NCI-H2227 treated with DMSO at 0.1 percent for 48 hours (cell line): ENCODE measurements at places on chromosomes 4 and X.
A peak's percentile ranks its signal among the peaks of the same experiment; 100 is the strongest.

- DNase-seq: no peak
These were observed 285.0 kb downstream of the ASMT start for GRCh38 chrX:1899841-1900240.

DNA sequence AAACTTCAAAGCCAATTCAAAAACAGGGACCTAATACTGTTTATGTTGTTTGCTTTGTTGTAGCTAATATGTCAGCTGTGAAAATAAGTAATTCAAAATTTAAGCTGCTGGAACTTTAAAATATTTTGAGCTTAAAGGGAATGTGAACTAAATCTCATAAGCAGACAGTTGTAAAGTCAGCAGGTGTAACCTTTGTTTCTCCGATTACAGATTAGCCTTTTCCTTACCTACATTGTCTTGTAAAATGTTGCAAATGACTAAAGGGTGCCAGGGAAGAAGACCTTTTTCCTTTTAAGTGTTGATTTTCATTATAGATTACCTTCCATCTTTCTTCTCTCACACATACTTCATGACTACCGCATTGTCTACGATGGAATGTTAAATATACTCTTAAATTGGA, 405.1 kb downstream of the KCNIP4 start:
- DNase-seq: no peak

DNA sequence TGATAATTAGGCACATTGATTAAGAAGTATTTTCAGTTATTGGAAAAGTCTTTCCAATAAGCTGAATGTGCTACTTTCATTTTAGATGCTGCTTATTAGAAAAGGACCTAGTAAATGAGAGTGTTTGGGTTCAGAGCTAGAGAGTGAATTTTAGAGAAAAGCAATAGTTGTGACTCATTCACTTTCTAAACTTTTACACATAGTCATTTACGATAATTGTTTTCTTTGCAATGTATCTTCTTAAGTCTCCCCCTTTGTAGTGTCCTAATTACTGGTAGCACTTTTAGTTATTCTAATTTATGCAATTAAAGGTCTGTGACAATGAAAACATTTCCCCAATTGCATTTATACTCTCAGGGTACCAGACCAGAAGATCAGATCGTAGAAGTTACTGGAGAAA, 1.3 kb downstream of the IL21 start:
- DNase-seq: no peak

- no peak for DNase-seq
These were observed 42.2 kb downstream of the SMIM10L2A start for GRCh38 chrX:135463937-135464336.

GRCh38 chr4:7255996-7256395, 63.7 kb downstream of the SORCS2 start:
- no peak for DNase-seq

- DNase-seq: no peak
These were observed 14.8 kb upstream of the TRIM60 start for GRCh38 chr4:165016971-165017370.

- DNase-seq: no peak
These were observed 3.0 kb downstream of the PDLIM3 start for GRCh38 chr4:185532293-185532692.

DNA sequence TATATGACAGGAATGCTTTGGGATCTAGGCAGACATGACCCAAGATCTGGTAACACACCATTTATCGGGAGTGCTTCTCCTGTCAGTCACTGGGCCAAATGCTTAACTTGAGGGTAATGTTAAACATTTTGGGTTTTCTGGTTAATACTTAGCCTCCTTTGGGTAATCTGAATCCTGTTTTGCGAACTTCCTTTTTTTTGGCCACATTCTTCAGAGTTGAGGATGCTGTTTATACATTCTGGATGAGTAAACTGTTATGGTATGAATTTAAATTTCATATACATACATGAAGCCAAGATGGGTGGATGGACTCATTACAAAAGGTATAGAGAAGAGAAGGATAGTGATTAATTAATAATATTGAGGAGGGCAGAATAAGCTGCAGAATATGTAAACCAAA, 36.1 kb downstream of the MID1IP1 start:
- no peak for DNase-seq

GRCh38 chrX:151973851-151974335, 583 bp downstream of the GABRE start:
- peak; percentile 7 for DNase-seq

GRCh38 chr4:53931461-53931961, 132.9 kb downstream of the CHIC2 start:
- no peak for DNase-seq

DNA sequence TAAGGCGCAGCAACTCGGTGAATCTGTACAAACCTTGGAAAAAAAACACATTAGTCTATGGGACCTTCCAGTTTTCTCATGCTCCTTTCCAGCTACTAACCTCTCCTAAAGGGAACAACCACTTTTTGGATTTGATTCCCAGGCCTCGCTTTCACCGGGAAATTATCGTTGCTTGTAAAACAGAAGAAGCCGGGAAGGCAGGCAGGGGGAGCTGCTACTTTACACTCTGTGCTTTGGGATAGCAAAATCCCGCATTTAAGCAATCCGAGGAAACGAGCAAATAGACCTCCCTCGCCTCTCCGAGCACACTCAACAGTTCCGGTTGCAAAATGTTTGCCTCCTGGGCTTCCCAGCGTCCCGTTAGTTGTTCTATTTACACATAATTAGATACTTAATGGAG, 1.2 kb downstream of the CD38 start:
- no peak for DNase-seq

GRCh38 chr4:182338063-182338462, 94.9 kb downstream of the TENM3 start:
- DNase-seq: no peak

GRCh38 chr4:26622913-26623312, 39.0 kb downstream of the TBC1D19 start:
- DNase-seq: no peak

DNA sequence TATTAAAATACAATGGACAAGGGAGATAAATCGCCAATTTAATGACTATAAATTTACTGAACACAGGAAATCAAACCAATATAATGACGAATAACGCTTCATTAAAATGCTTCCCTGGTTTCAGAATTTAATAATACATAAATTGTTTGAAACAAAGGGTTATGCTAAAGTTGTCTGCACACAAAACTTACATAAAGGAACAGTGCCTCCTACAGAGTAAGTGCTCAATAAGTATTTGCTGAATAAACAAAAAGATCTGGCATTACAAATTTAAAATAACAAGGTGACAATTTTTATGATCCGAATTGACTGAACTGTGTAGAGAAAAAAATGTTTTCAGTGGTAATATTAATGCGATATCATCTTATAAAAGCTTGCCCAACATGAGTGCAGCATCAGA, 69.6 kb downstream of the NOCT start:
- no peak for DNase-seq

DNA sequence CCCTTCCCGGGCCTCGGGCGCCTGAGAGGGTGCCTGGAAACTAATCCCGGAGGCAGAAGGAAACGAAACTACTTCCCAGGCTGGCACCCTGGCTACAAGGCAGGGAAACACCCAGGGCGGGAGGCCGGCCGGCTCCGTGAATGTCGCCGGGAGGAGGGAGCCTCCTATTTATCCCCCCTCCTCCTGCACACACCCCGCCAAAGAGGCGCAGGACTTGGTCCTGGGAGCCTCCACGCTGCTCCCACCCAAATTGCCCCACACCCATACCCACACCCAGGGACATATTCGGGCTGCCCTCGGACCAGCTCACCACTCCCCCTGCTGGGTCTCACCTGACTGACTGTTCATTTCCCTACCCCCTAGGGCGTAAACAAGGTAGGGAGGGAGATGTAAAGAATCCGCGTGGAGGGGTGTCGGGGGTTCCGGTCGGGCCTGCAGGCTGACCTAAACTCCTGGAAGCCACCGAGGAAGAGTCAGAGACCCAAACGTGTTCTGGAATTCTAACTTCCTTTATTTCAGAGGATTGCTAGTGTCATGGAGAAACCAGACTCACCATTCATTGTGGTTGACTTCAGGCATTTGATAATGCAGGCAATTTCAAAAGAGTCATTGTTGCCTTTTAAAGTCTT, at the start of gene BTC:
Gene BTC (minus strand): TSS at position 142 of the 629 bp plus-strand sequence. CDS start 198 bp downstream, outside the sequence.
- no peak for DNase-seq

DNA sequence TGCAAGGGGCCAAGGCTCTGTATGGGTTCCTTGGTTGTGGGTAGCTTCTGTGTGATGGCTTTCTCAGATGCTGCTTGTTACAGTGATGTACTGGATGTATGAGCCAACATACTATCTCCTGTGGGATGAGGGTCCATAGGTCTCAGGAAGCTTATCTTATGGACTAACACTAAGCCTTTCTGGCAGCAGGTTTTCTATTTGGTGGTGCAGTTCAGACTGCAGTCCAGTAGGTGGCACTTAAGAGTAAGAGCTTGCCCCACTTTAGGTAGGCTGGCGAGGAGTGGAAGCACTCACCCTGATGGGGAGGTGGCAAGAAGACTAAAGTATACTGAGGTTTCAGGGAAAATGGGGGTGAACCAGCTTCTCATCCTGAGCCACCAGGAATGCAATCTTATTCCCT, 306.7 kb upstream of the MAOA start:
- no peak for DNase-seq

- DNase-seq: no peak
These were observed 166.4 kb upstream of the CPEB2 start for GRCh38 chr4:14835708-14836425.

DNA sequence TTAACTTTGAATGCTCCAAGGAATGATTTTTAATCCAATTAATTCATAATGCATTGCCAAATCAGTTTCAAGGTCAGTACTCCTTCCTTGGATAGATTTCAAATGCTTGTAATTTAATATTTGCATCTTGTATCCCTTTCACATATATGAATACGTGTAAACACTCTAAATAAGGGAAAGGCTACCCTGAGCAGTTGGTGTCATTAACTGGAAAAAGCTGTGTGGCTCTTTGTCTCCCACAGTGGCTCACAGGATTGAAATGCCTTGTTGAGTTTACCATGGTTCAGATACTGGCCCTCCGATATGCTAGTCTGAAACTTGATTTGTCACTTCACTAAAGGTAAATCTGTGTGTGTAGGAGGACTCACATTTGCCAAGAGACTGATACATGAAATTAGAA, 16.7 kb upstream of the ACOT9 start:
- no peak for DNase-seq

DNA sequence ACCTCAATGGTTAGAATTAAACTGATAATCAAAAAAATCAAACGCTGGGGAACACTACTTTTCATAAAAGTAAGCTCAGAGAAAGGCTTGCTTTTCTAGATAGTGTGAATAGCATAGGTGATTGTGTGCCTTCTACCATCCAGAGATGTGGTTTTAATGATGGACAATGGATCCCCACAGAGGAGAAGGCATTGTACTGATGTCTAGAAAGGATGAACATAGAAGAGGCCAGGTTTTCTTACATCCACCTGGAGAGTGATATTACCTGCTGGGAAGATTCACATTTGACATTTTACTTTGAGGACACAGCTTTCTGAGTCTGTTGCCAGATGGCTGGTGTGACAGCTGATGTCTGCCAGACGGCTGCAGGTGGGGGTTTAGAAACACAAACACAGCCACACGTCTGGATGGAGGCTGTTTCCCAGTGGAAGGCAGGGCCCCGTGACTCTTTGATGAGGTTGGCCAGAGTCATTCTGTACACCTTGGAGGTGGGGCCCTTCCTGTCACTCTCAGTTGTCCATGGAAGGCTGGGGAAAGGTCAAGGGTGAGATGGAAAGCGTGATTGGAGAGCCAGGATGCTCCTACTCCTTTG, 114.4 kb downstream of the PSAPL1 start:
- no peak for DNase-seq

GRCh38 chr4:52915191-52915590, 53.1 kb downstream of the RASL11B start:
- DNase-seq: no peak

DNA sequence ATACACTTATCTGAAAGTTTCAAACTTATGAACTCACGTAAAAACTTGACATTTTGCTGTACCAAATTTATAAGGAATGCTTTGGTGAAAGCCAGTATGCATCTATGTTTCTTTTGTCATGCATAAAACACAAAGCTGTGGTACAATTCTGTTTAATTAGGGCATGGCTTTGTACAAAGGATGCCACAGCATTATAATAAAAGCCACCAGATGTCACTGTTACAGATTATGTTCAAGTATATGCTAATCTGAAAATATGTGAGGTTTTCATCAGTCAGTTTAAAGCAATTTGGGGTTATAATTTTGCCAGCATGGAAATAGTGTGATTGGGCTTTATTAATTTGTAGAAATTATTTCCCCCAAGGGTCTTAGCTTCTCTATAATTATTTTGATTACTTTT, 69.0 kb downstream of the ATOH1 start:
- DNase-seq: no peak

- DNase-seq: no peak
These were observed 80.0 kb downstream of the ALPK1 start for GRCh38 chr4:112377171-112377570.

GRCh38 chrX:97016106-97016505, 132.4 kb downstream of the RPA4 start:
- DNase-seq: no peak

DNA sequence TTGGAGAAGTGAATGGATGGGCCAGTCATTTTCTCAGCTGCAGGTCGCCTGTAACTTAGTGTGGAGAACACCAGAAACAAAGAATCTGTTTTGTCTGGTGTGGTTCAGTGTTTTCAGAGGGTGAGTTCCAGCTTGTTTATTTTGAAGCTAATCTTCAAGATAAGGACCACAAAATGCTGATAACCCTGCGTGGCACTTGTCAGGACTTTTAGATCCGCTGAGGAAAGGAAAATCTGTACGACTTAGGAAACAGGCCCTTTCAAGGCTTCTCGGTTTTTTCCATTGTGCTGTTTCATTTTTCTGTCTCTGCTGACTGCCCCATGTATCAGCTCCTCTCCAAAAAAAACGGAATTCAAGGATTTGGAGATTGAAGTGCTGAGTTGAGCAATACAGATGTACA, 8.7 kb upstream of the ANAPC4 start:
- no peak for DNase-seq

DNA sequence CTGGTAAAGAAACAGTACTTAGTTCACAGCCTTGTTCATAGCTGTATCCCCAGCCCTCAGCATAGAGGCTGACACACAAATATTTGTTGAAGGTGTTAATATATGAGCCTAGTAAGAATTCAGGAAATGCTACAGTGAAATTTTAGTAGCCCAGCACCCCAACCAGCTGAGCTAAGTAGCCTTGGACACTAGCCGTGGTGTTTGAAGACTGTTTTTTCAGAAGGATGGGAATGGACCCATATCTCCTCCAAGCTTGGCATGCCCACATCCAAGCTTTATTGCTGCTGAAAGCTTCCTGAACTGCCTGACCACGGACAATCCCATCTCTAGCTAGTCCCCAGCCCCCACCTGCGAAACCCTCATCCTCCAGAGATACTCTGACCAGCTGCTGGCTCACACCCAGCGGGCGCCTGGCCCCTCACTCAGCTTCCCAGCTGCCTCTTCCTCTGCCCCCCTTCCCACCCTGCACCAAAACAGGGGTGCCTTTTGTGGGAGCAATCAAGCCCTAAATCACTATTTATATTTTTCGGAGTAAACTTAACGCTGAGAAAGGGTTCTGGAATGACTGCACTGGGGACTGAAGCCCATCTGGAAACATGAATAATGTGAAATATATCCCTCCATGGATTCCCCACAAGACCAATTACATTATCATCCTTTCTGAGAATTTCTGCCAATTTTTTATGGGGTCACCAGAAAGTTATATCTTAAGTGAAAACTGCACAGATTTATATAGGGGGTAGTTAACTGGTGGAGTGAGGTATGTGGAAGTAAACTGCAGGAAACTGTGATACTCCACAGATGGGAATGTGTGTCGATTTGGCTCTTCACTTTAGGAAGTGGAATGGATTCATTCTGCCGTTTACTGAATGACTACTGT, 41.1 kb upstream of the CBR4 start:
- DNase-seq: no peak
